Camera-type eye (tissue), 1 donor: ENCODE measurements at places on chromosomes 7 and 10. TPM values are rescaled to one million over a fixed set of nuclear protein-coding genes. Genes with fewer than 3 reads are reported as not detected.

The NDUFA5 gene
- 113 TPM for total RNA-seq

The NUDCD3 gene
- total RNA-seq, result 61.6 TPM

The UNC5B gene
- total RNA-seq, result 10.9 TPM

The ZNF783 gene
- total RNA-seq, result 18.6 TPM

The ZNF107 gene
- 13.6 TPM for total RNA-seq

The RTKN2 gene
- total RNA-seq, result 13.4 TPM

The DKK1 gene
- total RNA-seq, result 5.7 TPM

The LRMDA gene
- 14.8 TPM for total RNA-seq

The SPDYE6 gene
- not detected for total RNA-seq

The SGCE gene
- 128 TPM for total RNA-seq

The NUP42 gene
- total RNA-seq, result 46.0 TPM

The SLIT1 gene
- total RNA-seq, result 8.2 TPM

The ARL5B gene
- total RNA-seq, result 80.2 TPM

The HHEX gene
- 2.9 TPM for total RNA-seq

The GATA3 gene
- 1.6 TPM for total RNA-seq

The FOXI2 gene
- total RNA-seq, result not detected

The FAM237B gene
- total RNA-seq, result not detected

The MCMBP gene
- 62.0 TPM for total RNA-seq

The ADAM22 gene
- total RNA-seq, result 42.2 TPM

The PUS7 gene
- total RNA-seq, result 13.4 TPM

The ADAMTS14 gene
- total RNA-seq, result 5.2 TPM

The CALHM2 gene
- 12.4 TPM for total RNA-seq

The METTL27 gene
- total RNA-seq, result 5.9 TPM
